Hippocampal formation (tissue), 2 donors: ENCODE measurements at places on chromosomes 12 and 14.

DNA sequence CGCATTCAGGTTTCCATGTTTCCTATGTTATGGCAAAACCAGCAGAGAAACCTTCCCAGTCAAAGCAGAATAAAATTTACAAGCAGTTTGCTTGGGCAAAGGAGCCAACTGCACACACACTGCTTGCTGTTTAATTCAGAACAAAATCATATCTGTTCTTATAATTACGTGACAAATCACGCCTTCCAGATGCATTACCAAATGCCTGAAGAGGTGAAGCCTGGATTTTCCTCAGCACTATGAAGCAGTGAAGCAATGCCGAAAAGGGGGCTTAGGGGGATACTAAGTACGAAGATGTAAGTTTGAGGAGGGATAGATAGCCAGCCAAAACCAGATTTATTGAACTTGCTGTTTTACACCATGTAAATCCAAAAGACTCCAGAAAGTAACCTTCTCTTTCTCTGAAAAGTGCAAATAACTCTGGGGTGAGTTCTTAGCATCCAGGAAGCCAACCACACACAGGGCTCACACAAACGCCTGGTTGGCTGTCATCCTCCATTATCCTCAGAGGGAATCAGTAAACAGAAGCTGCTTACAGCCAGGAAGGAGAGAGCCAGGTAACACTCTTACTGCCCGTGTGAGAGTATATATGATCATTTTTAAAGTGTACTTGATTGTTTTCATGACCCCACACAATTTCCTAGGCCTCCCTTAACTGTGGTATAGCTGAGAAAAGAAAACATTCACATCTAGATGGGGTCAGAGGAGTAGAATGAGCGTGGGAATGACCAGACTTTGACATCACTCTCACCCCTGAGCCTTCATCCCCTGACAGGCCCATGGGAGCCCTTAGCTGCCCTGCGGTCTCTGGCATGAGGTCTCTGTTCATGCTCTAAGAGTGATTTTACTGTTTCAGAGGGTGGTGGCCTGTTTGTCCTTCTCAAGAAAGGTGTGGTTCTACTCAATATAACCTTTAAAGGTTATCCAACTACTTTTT lies 442.5 kb downstream of the EGLN3 start:
- no peak for DNase-seq

GRCh38 chr14:78399316-78399889 lies 229.2 kb downstream of the NRXN3 start:
- no peak for DNase-seq

- DNase-seq = no peak
These were observed 66.7 kb upstream of the PTCSC3 start for GRCh38 chr14:36243183-36243582.

DNA sequence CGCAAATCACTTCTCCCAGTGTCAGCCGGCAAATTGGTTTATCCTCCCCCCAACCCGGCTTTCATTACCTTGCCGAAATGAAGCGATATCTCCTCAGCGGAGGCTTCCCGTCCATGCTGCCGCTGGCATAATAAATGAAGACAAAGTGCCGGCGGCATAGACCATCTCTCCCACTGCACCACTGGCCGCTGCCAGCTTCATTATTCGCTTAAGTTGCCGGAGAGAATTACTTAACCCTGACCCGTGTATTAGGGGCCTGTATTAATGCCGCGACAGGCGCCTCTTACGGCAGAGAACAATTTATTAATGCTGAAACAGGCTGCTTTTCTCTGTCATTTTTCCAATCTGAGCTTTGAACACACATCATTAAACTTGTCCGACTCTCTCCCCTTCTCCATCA lies 17.5 kb upstream of the GPATCH2L start:
- DNase-seq = no peak

DNA sequence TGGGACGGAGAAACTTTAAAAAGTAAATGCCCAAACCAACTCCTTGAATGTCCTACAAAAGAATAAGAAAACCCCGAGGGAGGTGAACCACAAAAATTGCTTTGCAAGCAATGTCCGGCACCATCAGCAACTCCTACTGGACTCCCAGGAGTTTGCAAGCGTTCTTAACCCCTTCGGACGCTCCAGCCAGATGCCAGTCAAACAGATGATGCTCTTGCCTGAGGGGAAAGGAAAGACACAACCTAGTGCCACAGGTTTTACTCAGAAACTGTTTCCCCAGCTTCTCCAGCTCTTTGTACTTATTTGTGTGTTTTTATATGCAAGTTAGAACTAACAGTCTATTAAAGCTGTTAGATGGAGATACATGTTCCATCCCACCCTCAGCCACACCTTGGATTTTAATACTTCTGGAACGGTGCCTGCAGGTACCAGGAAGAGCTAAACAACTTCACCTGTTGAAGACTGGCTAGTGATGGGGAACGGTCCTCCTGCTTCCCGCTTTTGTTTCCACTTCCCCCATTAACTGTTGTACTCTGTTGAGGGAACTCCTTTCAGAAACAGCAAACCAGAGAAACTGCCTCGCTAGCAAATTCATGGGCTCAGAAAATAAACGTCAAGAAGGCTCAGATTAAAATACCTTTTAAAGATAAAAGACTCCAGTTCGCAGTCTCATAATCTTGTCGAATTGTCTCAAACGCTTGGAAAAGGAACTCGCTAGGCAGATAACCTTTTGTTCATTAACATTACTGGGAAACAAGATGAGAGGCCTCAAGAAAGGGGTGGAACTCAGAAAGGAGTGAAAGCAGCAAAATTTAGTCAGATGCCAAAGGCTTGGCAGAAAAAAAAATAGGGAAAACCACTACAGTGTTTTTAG lies 1.1 kb upstream of the FERMT2 start:
- DNase-seq = no peak

GRCh38 chr12:29783773-29784666 lies at the start of gene TMTC1:
TMTC1 (minus strand) TSS chr12:29783942; CDS start chr12:29783751, 191 bp downstream.
- peak; percentile 71 for DNase-seq

DNA sequence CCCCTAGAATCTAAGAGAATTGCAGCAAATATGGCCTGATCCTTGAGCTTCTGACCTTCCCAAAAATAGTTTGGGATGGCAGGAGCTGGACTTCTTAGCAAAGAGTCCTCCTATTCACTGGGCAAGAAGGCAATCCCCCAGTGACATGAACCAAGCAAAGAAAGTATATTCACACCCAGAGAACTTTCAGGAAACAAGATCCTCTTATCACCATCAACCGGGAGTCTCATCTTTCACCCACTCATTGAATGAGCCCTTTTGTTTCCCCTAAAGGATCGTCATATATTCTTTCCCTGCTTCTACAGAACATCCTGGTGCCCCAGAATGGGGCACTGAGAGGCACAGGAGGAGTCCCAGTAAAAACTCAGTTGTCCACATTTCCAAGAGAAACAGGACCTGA lies 19.7 kb downstream of the SPTB start:
- DNase-seq = no peak
